NCI-H2081 (cell line): ENCODE measurements at places on chromosomes 11 and 22.

DNA sequence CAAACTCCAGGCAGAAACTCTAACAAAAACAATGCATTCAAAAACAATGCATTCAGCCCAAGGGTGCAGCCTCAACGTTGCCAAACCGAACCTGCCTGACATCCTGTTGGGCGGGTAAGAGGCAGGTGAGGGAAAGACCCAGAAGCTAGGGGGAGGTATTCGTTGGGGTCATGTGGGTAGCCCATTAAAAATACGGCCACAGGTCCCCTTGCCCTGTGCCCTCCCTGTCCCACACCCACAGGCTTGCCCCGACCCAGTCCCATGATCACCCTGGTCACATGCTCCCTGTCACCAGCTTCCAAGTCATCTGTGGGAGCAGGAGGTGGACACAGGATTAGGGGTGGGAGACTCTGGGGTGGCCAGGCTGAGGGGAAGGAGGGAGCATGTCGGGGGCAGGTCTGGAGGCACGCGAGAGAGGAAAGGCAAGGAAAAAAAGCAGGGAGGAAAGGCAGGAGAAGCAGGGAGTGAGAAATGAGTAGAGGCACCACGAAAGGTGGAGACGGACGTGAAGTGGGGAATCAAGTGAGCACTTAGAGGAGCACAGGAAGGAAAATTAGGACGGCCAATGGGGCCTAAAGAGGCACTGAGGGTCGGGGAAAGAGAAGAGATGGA is 683 bp downstream of the PLA2G6 start:
- no peak for DNase-seq

DNA sequence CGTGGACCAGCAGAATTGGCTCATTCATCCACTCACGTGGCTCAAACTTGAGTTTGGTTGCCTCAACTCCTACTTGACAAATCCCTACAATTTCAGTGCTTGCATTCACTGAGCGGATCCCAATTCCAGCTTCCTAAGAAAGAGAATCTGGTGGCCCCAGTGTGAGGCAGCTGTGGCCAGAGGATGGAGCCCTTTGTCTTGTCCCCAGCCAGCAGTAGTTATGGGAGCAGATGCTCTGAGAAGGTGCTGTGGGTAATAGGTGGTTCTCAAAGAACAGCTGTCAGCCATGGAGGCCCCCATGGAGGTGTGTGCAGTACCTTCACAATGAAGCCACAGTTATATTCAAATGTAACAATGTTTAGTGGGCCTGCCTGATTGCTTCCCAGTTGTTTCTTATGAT is 39.3 kb downstream of the KREMEN1 start:
- no peak for DNase-seq

- DNase-seq, result no peak
These were observed 6.5 kb downstream of the MMP1 start for GRCh38 chr11:102791271-102792036.

GRCh38 chr11:24588081-24588480 is 91.2 kb downstream of the LUZP2 start:
- DNase-seq, result no peak

DNA sequence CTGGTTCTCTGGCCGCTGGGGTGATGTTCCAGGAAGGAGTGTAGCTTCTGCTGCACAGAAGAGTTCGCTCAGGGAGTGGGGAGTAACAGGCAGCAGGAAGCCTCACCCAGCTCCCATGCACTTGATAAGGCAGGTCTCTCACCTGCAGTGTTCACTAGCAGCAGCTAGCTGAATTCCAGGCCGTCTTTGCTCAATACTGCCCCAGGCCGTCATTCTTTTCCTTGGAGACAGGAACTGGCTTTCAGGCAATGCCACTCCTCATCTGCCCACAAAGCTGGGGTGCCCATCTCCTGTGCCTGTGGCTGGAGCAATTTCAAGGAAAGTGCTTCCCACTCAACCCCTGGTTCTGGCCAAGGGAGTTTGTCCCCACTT is 66.1 kb downstream of the ARHGAP42 start:
- no peak for DNase-seq

- DNase-seq, result peak; percentile 23
These were observed 31.3 kb downstream of the TRAF6 start for GRCh38 chr11:36478700-36479329.

DNA sequence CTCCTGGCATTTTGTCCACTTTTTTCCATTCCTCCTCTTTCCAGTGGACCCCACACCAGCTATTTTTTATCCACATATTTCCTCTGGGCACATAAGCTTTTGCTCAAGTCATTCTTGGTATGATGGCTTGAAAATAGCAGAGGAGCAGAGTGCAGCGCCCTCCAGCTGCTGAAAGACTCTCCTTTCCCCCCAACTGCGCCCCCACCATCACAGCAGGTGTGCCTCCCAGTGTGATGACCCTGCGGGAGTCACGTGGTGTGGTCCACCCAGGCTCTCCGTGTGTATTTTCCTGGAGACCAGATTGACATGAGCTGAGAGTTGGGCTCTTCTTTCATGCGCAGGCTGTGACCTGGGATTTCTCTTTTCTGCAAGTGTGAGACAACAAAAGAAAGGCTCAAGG is 1241.6 kb downstream of the TBC1D22A start:
- no peak for DNase-seq

- DNase-seq, result peak; percentile 87
These were observed at the start of gene FZD4 for GRCh38 chr11:86955361-86956120. FZD4 (minus strand) TSS chr11:86955395; CDS start chr11:86955085, 310 bp downstream.

- no peak for DNase-seq
These were observed 60.2 kb upstream of the SORL1 start for GRCh38 chr11:121391914-121392313.

GRCh38 chr11:28759311-28759710 is 651.1 kb downstream of the METTL15 start:
- no peak for DNase-seq

DNA sequence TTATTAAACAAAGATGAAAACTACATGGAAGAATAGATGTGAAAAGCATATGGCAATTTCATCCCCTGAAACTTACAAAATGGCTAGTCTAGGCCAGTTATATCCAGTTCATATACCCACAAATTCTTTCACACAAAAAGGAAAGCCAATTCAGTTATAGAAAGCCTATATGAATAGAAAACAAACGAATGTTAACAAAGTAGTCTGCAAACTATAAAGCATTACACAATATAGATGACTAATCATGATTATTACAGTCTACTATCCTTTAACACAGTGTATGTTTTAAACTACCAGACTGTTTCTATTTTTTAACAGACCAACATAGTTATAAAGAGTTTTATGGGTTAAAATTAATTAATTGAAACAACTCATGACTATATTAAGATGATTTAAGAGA is 12.1 kb downstream of the DCUN1D5 start:
- DNase-seq, result no peak
